Anterior cingulate cortex (tissue), 58 donors: ENCODE measurements at places on chromosomes 7 and 10.

GRCh38 chr7:39958038-39958437, 8.0 kb downstream of the CDK13 start:
- no peak for DNase-seq

GRCh38 chr7:30844483-30844874, 67.2 kb upstream of the AQP1 start:
- DNase-seq, result no peak

- DNase-seq, result no peak
These were observed 84.9 kb upstream of the GATA3 start for GRCh38 chr10:7969623-7970022.

DNA sequence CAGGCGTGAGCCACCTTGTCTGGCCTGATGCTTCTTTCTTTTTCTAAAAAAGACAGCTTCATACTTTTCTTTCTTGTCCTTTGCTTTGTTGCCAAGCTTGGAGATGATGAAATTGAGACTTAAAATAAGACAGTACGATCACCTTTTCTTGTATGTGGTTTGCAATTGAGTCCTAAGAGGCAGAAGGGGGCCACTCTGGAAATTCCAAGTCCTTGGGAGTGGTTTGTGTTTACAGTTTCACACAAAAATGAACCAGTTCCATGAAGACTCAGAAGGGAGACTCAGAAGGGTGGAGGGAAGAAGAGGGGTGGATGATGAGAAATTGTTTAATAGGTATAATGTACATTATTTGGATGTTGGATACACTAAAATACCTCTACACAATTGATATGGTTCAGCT, 70.7 kb upstream of the TNS3 start:
- no peak for DNase-seq

GRCh38 chr7:148738737-148739535, 40.2 kb downstream of the CUL1 start:
- DNase-seq, result no peak

DNA sequence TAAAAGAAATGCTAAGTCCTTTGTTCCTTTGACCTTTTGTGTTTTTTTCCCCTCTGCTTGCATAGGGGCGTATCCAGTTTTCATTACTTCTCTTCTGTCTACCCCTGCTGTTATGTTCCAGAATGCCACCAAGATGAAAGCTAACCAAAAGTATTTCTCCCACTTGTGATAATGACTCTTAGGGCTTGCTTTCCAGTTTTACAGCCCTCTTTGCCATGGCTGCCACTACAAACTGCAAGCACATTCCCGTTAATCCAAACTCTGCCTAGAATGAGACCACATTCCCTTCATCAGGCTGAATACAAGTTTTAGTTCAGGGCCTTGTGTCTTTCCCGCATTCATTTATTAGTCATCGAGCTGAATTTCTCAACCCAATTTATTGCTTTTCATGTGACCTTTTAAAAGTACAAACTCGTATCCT, 23.6 kb upstream of the CD36 start:
- DNase-seq, result no peak

- DNase-seq, result no peak
These were observed 9.2 kb upstream of the HNRNPF start for GRCh38 chr10:43417950-43418768.

GRCh38 chr10:7411671-7412128, 866 bp upstream of the SFMBT2 start:
- no peak for DNase-seq

DNA sequence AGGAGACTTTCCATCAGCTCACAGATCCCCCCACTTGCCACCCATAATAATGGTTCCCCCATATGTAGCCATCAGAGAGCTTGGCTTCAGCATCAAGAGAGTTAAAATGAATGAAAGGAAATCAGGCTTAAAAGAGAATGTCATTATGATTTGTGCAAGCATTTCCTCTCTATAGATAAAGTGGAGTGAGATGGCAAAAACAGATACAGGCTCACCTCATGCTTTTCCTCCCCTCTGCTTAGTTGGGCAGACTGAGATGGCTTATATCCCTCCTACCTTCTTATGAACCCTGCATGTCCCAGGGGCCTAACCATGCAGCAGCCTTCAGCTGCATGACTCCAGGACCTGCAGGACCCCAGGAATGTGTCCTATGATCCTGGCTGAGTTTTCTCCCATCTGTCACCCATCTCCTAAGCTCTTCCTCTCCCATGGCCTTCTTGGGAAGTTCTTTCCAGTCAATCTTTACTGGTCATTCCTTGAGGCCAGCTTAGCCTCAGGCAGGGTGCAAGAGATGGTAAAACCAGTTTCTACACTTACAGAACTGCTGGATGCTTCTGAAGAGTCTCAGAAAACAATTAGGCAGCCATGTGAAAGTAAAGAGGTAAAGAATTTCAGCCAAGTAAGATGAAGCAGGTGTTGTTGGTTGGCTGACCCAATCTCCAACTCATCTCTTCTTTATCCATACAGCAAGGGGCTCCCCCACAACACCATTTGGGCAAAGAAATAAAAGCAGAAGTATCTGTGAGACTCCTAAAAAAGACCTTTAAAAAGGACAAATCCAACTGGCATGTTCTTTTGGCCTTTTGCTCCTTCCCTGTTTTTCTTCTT, 159.7 kb downstream of the RTKN2 start:
- DNase-seq, result no peak

DNA sequence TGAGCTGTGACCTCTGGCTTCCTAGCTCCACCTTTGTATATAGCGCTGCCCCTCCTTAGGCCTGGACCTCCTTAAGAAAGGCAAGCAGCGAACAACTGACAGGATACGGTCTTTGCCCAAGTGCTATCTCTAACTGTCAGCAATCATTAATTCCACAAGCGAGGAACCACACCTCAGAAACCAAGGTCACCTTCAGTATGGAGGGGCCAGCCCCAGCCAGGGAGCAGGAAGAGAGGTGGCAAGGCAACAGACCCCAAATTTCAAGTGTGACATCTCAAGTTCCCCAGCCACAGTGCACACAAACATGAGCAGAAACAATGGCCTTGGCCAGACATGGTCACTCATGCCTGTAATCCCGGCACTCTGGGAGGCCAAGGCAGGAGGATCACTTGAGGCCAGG, 4.8 kb upstream of the AOC1 start:
- no peak for DNase-seq

- no peak for DNase-seq
These were observed 185.2 kb upstream of the VIPR2 start for GRCh38 chr7:159329818-159330378.

- DNase-seq, result no peak
These were observed 42.1 kb downstream of the CYP26A1 start for GRCh38 chr10:93115661-93116383.

DNA sequence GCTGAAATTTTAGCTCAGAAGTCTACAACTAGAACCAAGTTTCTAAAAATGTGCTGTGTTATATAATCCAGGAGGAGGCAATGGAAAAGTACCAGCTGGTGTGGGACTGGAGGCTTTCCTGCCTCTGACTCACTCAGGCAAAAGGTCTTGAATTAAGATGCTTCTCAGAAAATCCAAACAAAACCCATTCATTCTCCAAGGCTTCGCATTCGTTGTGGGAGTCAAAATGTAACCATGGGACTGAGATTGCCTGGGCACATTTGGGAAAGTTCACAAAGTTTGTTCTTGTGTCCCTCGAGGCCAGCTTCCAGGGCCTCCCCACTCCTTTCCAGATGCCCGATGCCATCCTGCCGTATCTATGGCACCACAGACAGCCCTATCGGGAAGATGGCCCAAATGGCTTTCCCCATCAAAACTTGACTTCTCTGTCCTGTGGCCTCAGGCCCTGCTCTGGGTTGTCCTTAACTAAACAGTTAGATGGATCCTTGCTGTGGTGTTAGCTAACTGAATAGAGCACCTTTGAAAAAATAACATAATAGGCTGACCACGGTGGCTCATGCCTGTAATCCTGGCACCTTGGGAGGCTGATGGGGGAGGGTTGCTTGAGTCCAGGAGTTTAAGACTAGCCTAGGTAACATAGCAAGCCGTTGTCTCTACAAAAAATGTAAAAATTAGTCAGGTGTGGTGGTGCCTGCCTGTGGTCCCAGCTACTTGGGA, 180.5 kb downstream of the PFKFB3 start:
- DNase-seq, result no peak

DNA sequence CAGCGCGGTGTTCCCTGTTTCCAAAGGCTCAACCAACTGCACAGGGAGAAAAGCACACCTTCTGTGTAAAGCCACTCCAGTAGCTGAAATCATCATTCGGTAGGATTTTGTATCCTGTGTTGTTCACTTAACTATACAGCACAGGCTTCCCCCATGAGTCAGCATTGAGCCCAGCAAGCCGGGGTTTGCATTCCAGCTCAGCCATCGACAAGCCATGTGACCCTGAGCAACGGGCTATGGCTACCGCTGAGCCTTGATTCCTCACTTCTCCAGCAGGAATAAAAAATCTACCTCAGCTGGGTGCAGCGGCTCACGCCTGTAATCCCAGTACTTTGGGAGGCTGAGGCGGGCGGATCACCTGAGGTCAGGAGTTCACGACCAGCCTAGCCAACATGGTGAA, 44.1 kb upstream of the ATP6V0A4 start:
- DNase-seq, result no peak

GRCh38 chr10:110691139-110691538, 47.0 kb downstream of the RBM20 start:
- DNase-seq, result no peak

DNA sequence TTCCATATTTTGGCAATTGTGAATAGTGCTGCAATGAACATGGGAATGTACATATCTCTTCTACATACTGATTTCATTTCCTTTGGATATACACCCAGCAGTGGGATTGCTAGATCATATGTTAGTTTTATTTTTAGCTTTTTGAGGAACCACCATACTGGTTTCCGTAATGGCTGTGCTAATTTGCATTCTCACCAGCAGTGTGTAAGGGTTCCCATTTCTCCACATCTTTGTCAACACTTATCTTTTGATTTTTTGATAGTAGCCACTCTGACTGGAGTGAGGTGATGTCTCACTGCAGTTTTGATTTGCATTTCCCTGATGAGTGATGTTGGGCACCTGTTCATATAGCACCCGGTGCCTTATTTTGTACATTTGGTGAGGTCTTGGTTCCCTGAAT, 519.6 kb downstream of the REEP3 start:
- DNase-seq, result no peak

DNA sequence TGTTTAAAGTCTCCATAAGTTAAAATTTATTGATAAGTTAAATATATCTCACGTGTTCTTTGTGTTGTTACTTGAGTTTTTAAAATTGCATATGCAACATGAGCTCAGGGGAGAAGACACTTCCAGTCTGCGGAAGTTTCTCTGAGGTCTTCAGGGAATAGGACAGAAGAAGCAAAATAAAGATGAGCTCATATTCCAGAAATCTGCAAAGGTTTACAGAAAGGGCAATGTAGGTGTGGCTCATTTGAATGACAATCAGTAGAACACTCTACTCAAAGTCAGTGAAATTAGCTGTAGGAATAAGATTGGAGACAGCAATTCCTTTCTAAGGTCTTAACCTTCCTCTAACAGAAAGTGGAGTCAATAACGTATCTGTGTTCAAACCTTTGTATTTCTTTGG, 53.7 kb downstream of the CACNA2D1 start:
- DNase-seq, result no peak

DNA sequence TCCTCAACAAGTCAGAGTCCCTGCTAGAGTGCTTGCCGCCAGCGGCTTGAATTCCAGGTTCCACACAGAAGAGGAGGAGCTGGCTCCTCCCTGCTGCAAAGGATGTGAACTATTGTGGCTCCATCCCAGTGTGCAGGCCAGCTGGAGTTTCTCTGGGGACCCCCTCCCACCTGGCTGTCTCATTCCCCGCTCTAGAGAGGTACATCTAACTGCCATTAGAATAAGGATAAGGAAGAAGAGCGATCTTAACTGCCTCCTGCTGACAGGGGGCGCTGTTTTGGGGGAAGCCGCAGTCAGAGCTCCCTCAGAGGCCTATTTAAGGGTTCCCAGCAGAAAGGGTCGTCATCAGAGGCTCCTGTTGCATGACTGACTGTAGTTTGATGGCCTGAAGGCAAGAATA, 40.8 kb upstream of the HECW1 start:
- DNase-seq, result no peak
